ENCODE measurements at places on chromosomes 2 and 18.

- peak; percentile 80 for DNase-seq
Measured at GRCh38 chr2:19021100-19021476, 337.3 kb downstream of the OSR1 start.

GRCh38 chr2:1045109-1045508, 94.5 kb downstream of the SNTG2 start:
- no peak for DNase-seq

DNA sequence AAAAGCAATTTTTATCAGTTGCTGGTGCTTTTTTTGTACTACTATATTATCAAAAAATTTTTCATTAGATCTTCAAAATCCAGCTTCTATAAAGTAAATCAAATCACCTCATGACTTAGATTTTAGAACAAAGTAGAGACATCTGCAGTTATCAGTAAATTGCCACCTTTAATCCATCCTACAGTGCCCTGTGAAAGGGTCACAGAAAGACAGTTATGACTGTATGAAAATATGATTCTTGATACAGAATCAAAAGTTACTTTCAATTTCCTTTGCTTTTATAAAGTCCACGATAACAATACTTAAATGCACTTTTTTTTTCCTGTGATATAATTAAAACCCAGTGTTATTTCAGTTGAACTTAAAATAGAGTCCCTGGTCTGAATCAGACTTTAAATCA, 61.4 kb downstream of the PRPF40A start:
- DNase-seq: no peak

- no peak for DNase-seq
Measured at GRCh38 chr2:117065912-117066311, 748.6 kb upstream of the DDX18 start.

DNA sequence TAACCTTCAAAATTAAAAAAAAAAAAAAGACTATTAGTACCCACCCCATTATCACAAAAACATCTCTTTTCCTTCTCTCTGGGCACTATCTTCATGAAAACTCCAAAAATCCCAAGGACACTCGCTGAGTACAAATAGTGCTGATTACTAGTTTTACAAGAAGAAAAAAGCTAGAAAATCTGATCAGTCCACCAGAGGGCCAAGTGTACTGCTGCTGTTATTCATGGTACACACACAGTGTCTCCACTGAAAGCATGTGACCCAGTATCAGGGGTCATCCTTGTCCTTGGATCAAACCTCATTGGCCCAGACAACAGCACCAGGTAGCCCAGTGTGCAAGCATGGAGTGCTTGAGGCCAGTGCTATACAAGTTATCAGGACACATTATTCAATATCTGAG, 382.7 kb upstream of the KLHL29 start:
- no peak for DNase-seq

DNA sequence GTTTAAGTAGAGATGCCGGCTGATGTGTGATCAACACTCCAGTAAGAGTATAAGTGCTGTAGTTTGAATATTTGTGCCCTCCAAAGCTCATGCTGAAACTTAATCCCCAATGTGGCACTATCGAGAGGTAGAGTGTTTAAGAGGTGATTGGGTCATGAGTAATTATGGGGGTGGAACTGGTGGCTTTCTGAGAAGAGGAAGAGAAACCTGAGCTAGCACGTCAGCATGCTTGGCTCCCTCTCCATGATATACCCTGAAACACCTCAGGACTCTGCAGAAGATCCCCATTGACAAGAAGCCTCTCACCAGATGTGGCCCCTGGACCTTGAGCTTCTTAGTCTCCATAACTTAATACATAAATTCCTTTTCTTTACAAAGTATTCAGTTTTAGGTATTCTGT, 584.8 kb downstream of the TSN start:
- no peak for DNase-seq

- no peak for DNase-seq
Measured at GRCh38 chr2:14614017-14614416, 18.5 kb upstream of the LRATD1 start.

DNA sequence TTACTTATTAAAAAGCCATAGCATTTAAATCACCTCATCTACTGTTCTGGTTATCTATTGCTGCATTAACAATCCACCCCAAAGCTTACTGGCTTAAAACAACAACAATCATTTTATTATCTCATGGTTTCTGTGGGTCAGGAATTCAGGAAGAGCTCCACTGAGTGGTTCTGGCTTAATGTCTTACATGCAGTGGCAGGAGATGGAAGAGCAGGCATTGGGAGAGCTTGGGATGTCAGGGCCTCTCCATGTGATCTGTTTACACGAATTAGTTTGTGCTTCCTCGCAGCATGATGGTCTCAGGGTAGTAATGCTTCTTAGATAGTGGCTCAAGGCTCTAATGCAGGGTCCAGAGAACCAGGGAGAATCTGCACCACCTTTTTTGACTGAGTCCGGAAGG, 14.4 kb upstream of the REL start:
- DNase-seq: no peak

All from AG09309 (cell line).